ENCODE measurements at places on chromosomes 12 and 14.

DNA sequence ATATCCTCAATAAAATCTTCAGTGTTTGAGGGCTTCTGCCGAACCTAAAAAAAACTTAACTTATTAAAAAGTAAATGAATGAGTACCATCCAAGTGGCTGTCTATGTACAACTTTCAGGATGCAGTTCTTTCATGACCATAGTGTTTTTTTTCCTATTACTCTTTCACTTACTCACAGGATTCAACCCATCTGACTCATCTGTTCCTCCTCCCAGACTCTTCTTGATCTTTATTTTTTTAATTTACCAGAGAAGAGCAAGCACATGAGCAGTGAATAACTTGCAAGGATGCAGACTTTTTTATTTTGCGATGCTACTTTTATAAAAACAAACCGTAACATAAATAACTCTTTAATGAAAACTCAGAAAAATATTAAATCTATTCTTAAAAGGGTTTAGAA is 24.5 kb downstream of the RECQL start:
- no peak for DNase-seq

DNA sequence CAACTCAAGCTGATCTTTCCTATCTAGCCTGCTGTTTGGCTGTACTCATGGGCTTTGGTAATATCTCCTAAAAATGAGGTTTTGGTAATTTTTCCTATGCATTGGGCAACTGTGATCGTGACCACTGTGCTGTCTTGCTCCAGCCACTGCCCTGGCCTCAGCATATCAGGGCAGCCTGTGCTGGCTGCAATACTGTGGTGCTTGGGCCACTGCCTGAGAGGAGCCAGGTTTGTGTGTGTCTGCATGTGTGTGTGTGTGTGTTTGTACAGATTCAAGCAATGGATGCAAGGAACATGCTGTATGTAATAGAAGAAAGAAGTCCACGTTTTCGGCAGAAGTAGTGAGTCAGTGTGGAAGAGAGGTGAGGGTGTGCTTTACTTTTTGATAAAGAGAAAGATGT is 13.0 kb downstream of the ERG28 start:
- DNase-seq, result no peak

DNA sequence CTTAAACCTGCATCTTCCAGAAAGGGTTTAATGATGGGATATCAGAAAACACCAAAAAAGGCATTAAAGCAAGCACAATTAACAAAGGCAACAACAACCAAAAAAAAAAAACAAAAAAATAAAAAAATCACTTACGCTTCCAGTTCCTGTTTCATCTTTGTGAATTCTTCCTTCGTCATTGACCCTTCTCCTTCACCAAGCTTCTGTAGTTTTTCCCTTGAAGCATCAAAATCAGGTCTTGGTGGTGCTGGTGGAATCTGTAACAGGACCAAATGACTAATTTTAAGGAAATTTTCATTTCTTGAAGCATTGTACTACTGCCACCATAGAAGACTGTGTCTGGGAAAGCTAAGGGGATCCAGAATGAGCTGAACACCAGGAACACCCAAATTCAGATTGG is 24.5 kb downstream of the SNX6 start:
- no peak for DNase-seq

- DNase-seq, result no peak
These were observed 160.2 kb upstream of the LMNTD1 start for GRCh38 chr12:25713264-25713663.

GRCh38 chr12:111195316-111195715 is 173.6 kb downstream of the PHETA1 start:
- DNase-seq, result no peak

- DNase-seq, result no peak
These were observed 20.3 kb downstream of the RTL1 start for GRCh38 chr14:100882991-100883788.

GRCh38 chr14:91229743-91230200 is 14.7 kb downstream of the GPR68 start:
- DNase-seq, result no peak

GRCh38 chr12:851913-852312 is 97.6 kb downstream of the RAD52 start:
- DNase-seq, result no peak

Measured in GM18507 (cell line).